Esophagus squamous epithelium (tissue), 5 donors: ENCODE measurements at places on chromosomes 7 and 10.
A peak's percentile ranks its signal among the peaks of the same experiment; 100 is the strongest.

- no peak for DNase-seq
Measured at GRCh38 chr7:111145472-111145871, 54.5 kb downstream of the LRRN3 start.

GRCh38 chr7:155763691-155764437 is 48.4 kb downstream of the SHH start:
- no peak for DNase-seq

DNA sequence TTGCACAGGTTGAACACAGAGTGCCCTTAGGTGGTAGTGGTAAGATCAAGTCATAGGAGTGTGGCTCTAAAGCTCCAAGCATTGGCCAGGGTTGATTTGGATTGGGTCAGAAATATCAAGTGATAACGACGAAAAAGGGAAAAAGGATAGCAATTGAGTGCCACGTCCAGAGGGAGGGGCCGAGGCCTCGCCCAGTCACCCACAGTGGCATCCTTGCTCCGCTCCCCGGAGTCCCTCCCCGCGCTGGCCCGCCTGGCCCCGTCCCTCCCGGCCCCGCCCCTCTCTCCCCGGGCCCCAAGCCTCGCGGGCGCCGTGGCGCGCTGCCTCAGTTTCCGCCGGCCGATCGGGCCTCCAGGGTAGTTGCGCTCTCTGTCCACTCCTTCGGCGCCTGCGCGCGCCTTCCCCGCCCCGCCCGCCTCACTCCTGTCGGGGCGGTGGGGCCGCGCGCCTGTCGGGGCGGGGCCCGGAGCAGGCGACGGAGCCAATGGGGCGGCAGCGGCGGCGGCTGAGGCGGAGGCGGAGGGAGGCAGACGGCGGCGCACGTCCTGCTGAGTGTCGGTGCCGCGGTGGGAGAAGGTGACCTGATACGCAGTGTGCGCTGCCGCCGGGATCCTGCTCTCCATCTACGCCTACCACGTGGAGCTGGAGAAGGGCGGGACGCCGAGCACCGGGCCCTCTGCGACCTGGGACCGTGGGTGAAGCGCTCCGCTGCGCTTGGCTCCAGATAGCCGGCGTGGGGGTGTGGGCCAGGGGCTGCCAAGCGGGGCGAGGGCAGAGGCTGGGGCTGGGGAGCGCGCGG is 209.1 kb upstream of the ZNF722 start:
- no peak for DNase-seq

DNA sequence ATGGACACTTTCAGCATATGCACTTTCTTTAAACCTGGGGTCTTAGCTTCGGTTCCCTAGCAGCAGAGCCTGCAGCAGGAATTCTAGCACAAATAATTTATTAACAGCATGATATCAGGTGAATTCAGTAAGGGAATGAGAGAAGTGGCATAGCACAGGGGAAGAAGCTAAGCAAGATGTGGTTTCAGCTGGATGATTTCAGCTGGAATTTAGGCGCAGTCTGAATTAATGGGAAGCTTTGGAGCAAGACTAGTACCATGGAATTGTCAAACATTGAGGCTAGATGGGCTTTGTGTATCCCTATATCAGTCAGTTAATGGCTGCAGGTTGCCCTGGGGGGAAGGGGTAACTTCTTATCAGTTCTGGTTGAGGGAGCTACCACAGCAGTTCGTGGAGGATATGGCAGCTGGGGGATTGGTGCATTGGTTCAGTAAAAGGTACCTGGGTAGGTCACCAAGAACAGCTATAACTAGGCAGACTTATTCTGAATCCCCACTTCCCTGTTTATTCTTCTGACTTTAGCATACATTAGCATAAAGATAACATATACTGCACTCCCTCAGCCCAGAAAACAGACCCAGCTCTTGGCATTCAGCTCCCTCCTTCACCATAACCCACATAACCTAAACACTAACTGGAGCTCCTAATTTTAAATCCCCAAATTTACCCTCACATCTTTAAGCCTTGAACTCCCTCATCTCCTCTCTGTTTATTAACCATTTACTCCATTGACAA is 46.8 kb upstream of the NAMPT start:
- no peak for DNase-seq

- DNase-seq, result no peak
Measured at GRCh38 chr7:44486001-44486400, 4.5 kb downstream of the NUDCD3 start.

GRCh38 chr7:80213814-80214213 is 79.2 kb downstream of the GNAI1 start:
- no peak for DNase-seq

DNA sequence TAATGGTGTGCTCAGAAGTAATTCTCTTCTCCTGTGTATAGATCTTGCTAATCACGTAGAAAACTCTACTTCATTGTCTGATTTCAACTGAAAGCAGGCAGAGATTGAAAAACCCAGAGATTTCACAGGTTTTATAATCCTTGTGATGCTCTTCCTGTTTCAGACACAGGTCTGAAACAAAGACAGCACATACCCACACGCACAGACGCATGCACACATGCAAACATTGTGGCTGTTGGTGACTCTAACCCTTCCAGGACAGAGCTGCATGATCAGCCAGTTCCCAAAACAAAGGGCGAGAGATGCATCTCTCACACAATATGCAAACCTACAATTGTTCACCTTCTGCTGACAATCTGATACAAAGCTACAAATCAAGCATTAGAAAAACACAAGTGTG is 11.1 kb upstream of the TFEC start:
- no peak for DNase-seq

DNA sequence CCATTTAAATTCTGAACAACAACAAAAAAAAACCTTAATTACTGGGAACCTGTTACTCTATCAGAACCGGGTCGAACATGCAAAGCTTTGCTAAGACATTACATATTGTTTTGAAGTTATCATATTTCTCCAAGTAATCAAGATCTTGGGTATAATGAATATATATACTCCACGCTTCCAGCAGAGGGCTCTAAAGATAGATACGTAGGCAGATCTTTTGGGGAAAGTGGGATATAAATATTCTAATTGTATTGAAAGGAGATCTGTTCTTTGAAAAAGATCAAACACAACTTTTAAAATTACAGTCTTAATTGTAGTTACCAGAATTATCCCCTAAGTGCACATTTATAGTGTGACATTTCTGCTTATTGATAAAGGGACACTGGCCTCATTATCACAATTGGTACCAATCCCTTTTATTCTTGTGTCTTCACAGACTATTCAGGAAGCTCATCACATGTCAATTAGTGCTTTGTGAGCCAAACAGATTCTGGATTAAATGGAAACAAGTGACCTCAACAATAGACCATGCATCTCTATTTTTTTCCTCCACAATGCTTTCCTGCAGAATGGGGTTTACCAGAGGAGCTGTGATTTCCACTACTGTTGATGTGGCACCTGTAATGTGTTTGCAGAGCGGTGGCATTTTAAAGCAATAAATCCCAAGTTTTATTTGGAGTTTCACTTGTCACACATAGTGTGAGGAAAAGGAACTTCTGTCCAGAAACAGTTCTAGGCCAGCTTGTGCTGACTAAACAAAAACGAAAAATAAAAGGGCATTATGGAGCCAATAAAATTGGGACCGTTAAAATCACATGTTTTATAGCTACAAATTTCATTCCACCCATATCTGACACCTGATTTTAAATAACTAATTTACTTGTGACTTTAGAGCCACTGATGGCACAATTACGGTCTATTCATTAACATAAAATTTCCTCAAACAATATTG is 122.4 kb downstream of the CTTNBP2 start:
- no peak for DNase-seq

- no peak for DNase-seq
Measured at GRCh38 chr10:23031318-23031717, 64.1 kb upstream of the MSRB2 start.

DNA sequence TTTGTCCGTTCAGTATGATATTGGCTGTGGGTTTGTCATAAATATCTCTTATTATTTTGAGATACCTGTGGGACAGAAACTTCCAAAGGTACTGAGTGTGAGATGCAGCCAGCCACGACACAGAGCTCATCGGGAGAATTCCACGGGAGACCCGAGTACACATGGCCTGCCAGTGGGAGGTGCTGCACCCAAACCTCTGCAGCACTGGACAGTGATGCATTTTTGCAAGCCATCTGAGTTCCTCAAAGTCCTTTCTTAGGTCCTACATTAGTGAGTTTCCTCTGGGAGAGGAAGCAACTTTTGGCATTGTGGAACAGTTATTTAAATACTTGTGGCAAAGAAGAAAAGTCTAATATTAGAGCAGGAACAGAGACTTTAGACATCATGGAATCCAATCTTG is 77.5 kb downstream of the ARID5B start:
- no peak for DNase-seq

- DNase-seq, result no peak
Measured at GRCh38 chr7:157271991-157272324, 64.8 kb upstream of the DNAJB6 start.

GRCh38 chr7:45067582-45067981 is 21.2 kb downstream of the NACAD start:
- no peak for DNase-seq

GRCh38 chr7:157320608-157320980 is 16.2 kb upstream of the DNAJB6 start:
- DNase-seq, result no peak

GRCh38 chr7:93823621-93824020 is 66.9 kb downstream of the TFPI2 start:
- no peak for DNase-seq

DNA sequence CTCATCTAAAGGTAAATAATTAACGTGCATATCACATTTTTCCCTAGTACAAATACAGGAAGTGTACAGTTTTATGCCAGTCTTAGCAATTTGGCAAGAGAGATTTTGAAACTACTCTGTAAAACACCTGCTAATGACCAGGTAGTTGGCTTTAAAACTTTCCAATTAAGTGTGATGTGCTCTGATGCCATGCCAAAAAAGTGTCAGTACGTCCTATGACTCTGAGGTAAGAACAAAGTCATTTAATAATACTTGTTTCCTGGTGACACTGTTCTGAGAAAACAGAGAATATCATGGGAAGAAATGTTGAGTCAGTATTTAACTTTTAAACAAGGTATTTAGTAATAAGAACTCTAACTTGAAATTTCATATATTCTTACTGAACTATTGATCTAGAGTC is 9.6 kb downstream of the PDZD8 start:
- no peak for DNase-seq

GRCh38 chr10:30758338-30758737 is 128.8 kb upstream of the LYZL2 start:
- DNase-seq, result no peak

DNA sequence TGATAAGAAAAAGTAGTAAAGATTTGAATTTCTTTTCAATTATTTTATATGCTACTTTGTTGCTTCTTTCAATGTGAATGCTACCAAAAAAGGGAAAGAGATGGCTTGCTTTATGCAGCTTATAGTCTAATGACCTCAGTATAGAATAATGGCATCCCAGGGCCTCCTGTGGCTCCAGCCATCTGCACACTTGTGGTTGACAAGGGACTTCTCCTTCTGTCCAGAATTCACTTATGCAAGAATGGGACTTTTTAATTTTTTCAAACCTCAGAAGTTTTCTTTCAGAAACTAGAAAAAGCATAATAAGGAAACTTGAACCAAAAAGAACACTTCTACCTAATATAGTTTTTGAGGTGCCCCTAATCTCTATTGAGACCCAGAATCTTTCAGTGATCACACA is 310.9 kb downstream of the CTNNA3 start:
- DNase-seq, result no peak

- no peak for DNase-seq
Measured at GRCh38 chr10:44811072-44811471, 100.1 kb upstream of the TMEM72 start.

GRCh38 chr7:25308246-25308645 is 80.0 kb upstream of the NPVF start:
- no peak for DNase-seq

DNA sequence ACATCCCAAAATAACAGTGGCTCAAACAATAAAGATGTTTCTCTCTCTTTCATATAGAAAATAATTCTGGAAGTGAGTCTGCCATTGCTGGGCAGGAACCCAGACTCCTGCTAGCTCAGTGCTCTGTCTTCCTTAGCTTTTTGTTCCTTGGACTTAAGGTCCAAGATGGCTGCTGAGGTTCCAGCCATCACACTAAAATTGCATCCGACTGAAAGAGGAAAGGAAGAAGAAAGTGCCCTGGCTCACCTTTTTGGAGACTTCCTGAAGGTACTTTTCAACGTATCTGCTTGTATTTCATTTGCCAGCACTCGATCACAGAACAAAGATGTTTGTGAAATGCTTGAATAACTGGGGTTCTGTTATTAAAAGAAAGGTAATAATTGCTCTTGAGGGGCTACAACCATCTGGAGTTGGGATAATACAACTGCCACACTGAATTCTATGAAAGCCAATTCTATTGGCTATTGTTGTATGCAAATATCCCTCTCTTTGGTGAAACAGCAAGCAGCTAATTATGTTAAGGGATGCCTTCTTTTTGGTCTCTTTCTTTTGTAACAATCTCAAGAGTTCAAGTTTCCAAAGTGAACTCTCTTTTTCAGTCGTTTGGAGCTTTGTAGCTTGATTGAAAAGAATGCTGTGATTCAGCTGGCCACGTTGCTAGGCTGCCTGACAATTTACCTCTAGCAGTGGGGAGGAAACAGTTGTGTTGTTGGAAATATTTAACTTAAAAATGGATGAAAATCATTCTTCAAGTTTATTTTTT is 83.9 kb downstream of the BAMBI start:
- no peak for DNase-seq

GRCh38 chr10:4865945-4866661 is 40.1 kb downstream of the AKR1E2 start:
- no peak for DNase-seq

DNA sequence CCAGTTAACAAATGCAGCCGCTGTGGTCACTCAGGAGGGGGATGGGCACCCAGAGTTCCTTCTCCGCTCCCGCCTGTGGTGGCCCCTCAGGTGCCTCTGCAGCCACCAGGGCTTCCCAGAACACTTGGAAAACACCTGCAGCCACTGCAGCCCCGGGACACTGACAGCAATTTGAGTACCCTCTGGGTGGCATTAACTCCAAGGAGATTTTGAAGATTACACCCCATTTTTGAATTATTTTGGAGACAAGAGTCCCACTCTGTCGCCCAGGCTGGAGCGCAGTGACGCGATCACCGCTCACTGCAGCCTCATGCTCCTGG is 32.2 kb downstream of the IL15RA start:
- DNase-seq, result no peak

GRCh38 chr10:17229967-17230682 is 2.1 kb downstream of the VIM start:
- DNase-seq, result peak; percentile 58

- no peak for DNase-seq
Measured at GRCh38 chr10:56624082-56624481, 263.0 kb upstream of the ZWINT start.

GRCh38 chr7:54596747-54597146 is 54.6 kb downstream of the VSTM2A start:
- no peak for DNase-seq

DNA sequence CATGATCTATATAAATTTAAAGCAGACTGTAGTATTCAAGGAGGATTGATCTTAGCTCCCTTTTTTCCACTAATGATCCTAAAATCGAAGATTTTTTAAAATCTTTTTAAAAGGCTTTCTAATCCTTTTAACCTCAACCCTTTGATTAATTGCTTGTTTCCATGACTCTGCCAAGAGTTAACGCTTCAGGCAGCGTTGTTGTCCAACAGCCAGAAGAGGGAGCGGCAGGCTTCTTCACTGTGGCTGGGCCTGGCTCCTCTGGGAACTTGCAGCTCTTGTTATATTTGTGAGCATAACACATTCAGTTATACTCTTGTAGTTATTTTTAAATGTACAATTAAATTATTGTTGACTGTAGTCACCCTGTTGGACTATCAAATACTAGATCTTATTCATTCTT is 26.3 kb downstream of the CRCP start:
- no peak for DNase-seq
